ENCODE measurements at places on chromosomes 4 and X. TPM values are rescaled to one million over a fixed set of nuclear protein-coding genes. Genes with fewer than 3 reads are reported as not detected.

Gene F8A2
- total RNA-seq, result not detected

Gene LGI2
- total RNA-seq, result under 0.01 TPM

Gene SERPINA7
- total RNA-seq, result not detected

Gene CPE
- 2.1 TPM for total RNA-seq

Gene PPARGC1A
- not detected for total RNA-seq

Gene ZCCHC12
- total RNA-seq, result not detected

Gene DMRTC1B
- not detected for total RNA-seq

Gene ASMT
- total RNA-seq, result not detected

Gene TRO
- 2.0 TPM for total RNA-seq

Gene GAGE12E
- not detected for total RNA-seq

Gene DGAT2L6
- total RNA-seq, result not detected

Gene PRR32
- total RNA-seq, result not detected

Gene KCNIP4
- total RNA-seq, result not detected

Gene SHROOM2
- 14.1 TPM for total RNA-seq

Gene XK
- total RNA-seq, result 0.07 TPM

Gene PCSK1N
- total RNA-seq, result not detected

Gene AKAP4
- total RNA-seq, result not detected

Gene CNKSR2
- total RNA-seq, result not detected

Gene MMRN1
- total RNA-seq, result 1,074 TPM

Gene SLC25A31
- not detected for total RNA-seq

Gene DRD5
- not detected for total RNA-seq

Gene EDA2R
- total RNA-seq, result 9.9 TPM

Gene NAA10
- 132 TPM for total RNA-seq

Gene PTPN13
- total RNA-seq, result 7.2 TPM

Gene CXCL10
- total RNA-seq, result not detected

Gene SLC34A2
- total RNA-seq, result not detected

Gene ODAPH
- total RNA-seq, result not detected

Gene CXCL11
- total RNA-seq, result 1.1 TPM

Gene ATP8A1
- 8.8 TPM for total RNA-seq

Gene DMP1
- not detected for total RNA-seq

Gene LETM1
- 98.5 TPM for total RNA-seq

Gene CMC4
- total RNA-seq, result 10.8 TPM

Gene MUC7
- total RNA-seq, result not detected

Gene CXCL9
- total RNA-seq, result not detected

Gene COL25A1
- total RNA-seq, result 7.8 TPM

Gene OPRPN
- not detected for total RNA-seq

Gene HSFX3
- not detected for total RNA-seq

Gene KCTD8
- total RNA-seq, result 0.22 TPM

Gene CCNB3
- 4.7 TPM for total RNA-seq

Gene TMEM271
- total RNA-seq, result not detected

Gene ARR3
- total RNA-seq, result not detected

Gene TLR1
- total RNA-seq, result 15.7 TPM

Gene NXF2B
- total RNA-seq, result not detected

Gene UGT2B28
- not detected for total RNA-seq

Gene STIM2
- 20.9 TPM for total RNA-seq

Gene GAB3
- 4.7 TPM for total RNA-seq

Gene VEGFC
- total RNA-seq, result 24.6 TPM

Gene CT45A2
- not detected for total RNA-seq

Gene PLAC1
- 1.6 TPM for total RNA-seq

Gene PCDH19
- total RNA-seq, result 1.1 TPM

Gene CENPVL1
- total RNA-seq, result not detected
